Fibroblast of skin of left quadriceps (primary cell): ENCODE measurements at places on chromosomes 4 and X.

DNA sequence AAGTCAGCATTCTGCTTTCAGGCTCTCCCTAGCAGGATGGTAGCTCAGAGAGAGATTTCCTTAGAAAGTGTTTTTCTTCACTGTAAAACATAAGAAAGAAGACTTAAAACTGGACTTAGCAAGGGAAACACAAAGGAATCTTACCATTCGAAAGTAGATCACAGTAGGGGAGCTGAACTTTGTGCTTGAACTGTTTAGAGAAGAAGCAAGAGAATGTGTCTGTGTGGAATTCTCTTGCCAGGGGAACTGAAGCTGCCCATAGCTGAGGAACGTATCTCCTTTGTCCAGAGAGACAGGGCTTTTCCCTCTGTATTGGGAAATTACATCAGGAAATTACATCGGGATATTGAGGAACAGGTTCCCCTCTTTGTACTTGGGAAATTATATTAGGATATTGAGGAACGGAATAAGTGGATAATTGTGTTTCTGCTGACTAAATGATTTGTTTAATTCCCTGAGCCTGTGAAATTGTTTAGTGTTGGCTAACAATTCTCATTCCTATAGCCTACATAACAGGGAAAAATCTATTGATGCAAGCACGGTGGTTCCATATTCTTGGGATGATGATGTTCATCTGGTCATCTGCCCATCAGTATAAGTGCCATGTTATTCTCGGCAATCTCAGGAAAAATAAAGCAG lies 21.2 kb downstream of the SRD5A3 start:
- DNase-seq, result no peak

DNA sequence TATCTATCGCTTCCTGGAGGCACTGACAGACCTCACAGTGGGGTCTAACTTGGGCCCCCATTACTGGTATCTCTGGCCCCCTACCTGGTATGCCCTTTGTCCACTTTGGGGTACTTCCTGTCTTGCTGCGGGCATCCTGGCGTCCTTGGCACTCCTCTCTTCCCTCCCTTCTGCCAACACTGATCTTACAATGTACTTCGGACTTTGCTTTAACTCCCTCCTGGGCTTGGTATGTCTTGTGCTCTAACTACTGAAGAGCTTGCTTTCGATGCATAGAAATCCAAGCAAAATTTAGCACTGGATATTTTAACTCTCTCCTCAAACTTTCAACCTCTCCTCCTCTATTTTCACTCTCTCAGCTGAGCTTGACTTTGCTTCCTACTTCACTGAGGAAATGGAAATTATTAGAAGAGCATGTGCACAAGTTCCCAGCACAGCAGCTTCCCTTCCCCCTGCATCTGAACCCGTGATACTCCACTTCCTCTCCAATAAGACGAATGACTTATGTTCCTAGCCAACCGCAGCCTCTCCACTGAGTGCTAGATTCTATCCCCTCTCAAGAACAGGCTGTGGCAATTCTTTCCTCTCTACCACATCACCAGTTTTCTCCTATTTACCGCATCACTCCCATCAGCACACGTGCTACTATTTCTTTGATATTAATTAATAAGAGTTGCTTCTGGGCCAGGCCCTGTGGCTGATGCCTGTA lies 52.9 kb downstream of the SUPT20HL2 start:
- no peak for DNase-seq

- DNase-seq, result no peak
Measured at GRCh38 chrX:104195013-104195412, 28.8 kb downstream of the FAM199X start.

- no peak for DNase-seq
Measured at GRCh38 chr4:124144238-124144654, 568.3 kb downstream of the ANKRD50 start.

- DNase-seq, result no peak
Measured at GRCh38 chr4:89939546-89939945, 44.9 kb downstream of the MMRN1 start.

GRCh38 chrX:113833096-113834055 lies 750.5 kb upstream of the HTR2C start:
- no peak for DNase-seq

GRCh38 chr4:11765849-11766453 lies 337.3 kb upstream of the HS3ST1 start:
- DNase-seq, result no peak

DNA sequence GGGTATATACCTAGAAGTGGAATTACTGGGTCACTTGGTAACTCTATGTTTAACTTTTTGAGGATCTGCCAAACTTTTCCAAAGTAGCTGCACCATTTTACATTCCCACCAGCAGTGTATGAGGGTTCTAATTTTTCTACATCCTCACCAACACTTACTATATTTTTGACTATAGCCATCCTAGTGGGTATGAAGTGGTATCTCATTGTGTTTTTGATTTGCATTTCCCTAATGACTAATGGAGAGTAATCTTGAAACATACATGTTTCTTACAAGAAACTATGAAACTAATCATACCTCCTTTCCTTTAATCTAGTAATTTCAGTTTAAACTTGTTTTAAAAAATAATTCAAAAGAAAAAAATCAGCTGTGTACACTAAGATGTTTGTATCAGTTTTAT lies 17.9 kb downstream of the BCLAF3 start:
- no peak for DNase-seq

GRCh38 chr4:8290701-8290970 lies 21.1 kb downstream of the HTRA3 start:
- DNase-seq, result no peak

DNA sequence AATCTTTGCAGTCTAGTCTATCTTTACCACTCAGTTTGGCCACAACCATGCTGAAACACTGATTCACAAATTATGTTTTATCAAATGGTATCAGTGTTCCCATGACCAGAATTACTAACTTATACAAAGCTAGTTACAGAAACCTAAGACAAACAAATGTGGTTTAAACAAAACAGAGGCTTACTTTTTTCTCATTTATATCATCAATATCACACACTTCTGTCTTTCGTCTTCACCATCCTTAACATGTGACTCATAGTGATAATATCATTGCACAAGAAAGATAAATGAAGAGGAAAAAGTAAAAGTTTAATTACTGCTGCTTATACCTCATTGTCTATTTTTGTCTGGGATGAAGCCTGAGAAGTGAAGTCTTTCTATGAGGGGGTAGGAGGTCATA lies 406.6 kb downstream of the PCDH10 start:
- DNase-seq, result no peak
